ENCODE measurements at places on chromosomes 1 and 21.

DNA sequence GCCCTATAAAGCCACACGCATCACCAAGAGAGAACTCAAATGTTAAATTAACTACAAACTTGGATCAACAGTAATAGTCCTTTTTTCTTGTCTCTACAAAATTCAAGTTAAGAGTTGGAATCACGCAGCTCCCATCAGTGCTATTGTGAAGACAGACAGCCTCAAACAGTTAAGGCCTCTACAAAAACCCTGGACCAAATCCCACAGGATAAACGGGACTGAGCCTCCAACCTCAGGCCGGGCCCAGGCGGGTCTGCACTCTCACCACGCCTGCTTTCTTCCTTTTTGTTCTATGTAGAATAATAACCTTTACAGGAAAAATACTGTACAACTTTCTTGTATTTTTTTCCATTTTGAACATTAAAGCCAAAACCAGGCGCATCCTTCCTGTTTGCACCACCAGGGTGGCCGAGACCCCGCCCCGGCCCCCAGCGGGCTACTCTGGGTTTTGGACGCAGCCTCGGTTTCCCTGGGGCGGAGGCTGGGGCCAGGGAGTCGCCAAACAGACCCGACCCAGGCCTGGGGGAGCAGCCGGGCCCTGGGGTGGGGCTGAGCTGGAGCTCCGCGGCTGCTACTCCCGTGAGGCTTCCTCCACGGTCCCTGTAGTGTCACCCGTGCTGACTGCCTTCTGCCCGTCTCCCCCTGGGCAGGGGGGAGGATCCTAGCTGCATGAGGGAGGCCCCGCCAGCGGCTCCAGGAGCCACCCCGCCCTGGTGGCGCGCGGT lies 158.4 kb downstream of the CASZ1 start:
- DNase-seq: no peak

- DNase-seq: no peak
These were observed 58.6 kb downstream of the XCL1 start for GRCh38 chr1:168634951-168635532.

- DNase-seq: no peak
These were observed 25.9 kb downstream of the DNM3 start for GRCh38 chr1:171867236-171867635.

DNA sequence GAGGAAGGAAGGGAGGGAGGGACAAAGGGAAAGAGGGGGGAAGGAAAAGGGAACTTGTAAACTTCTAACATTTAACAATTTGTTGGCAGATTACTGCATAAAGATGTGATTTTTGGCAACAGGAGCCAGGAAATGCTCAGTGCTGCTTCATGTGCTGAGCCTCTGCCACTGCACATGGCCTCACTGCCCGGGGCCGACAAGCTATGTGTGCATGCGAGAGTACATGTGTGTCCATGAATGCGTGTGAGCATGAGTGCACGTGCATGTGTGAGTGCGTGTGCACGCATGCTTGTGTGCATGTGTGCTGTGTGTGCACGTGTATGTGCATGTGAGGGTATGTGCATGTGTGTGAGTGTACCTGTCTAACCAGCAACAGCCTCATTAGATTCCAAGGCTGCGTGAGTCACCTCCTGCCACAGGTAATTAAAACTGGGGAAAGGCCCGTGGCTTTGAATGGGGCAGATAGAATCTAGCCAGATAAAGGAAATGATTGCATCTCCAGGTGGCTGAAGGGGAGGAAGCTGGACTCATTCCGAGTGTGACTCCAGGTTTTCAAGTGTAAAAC lies 41.4 kb upstream of the TSPEAR start:
- DNase-seq: no peak

DNA sequence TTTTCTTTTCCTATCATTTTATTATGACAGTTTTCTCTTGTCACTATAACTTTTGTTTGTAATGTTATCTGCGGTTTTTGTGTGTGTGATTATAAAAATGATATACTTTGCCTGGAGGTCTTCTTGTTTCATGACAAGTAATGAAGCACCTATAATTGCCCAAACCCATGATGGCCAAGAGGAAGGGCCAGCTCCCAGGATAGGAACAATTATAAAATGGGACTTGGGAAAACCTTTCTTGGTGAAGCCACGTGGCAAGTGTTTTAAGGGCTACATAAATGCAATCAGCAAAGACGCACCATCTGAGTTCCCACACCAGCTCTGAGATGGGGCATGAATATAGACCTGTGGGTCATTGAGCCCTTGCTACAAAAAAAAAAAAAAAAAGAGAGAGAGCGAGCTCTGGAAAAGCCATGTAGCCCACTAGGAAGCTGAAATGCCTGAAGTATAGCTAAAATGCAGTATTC lies 462.6 kb upstream of the RUNX1 start:
- no peak for DNase-seq
